ENCODE measurements at places on chromosomes 5 and 9.

GRCh38 chr9:117416856-117417255, 2.0 kb upstream of the ASTN2 start:
- no peaks in the 10 kb centered on the region for H3K36me3 ChIP-seq
- H3K4me1 ChIP-seq = peaks cover 14% of the 10 kb centered on the region
- H3K27ac ChIP-seq = no peak overlapping the region
- no peak overlapping the region for H3K4me3 ChIP-seq

DNA sequence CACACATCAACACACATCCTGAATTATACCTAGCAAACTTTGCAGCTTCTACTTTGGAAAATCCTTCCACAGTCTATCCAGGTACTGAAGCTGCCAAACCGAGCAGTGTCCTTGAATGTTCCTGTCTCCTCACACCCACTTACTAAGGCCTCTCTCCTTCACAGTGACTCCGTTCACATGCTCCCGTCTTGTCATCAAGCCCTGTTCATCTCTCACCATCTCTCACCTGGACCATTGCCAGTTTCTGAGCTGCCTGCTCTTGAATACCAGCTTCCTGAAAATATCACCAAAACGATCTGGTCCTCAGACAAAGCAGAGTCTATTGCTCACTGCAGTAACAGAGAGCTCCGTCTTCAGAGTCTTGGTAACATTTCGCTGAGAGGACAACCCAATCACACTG, 57.4 kb downstream of the GCNT1 start:
- H3K27me3 ChIP-seq = no peaks in the 10 kb centered on the region
- H3K36me3 ChIP-seq = no peaks in the 10 kb centered on the region
- peaks cover 11% of the 10 kb centered on the region for H3K4me1 ChIP-seq
- no peak for DNase-seq
- no peak overlapping the region for H3K27ac ChIP-seq

DNA sequence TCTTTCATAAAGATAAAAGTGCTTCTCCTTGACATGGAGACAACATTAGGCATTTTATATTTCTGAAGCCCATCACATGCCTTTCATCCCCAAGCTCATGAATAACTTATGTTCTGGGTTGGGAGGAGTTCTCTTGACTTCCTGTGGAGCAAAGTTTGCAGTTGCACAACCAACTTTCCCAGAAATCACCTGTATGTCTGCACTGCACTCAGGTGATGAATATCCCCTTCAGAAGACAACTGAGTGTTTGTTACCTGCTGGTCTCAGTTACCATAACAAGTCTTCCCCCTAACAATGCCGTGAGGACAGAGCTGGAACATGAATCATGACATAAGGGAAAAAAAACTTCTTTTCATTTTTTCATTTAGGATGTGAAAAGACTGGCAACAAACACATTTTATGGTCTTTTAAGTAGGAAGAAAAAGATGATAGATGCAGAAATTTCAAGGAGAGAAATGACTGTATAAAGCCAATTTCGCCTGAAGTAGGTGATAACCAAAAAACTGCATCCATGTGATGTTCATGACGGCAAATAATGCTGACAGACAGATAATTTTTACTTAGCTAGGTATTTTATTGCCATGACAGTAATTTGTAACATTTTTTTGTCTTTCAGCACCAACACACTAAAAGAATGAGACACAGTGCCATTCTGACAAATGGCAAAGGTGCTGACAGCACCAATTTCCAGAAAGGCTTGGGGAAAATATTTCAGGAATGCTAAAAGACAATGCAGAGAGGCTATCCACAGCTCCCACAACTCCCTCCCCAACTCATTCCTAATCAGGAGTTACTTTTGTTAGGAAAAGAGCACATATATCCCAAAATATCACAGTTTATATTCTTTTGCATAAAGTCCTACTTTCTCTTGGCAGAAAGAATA, 656.3 kb downstream of the PRELID2 start:
- H3K4me3 ChIP-seq = no peak overlapping the region
- no peaks in the 10 kb centered on the region for H3K36me3 ChIP-seq
- peaks cover 60% of the 10 kb centered on the region for H3K4me1 ChIP-seq
- peak overlapping the region; percentile 76 for H3K27ac ChIP-seq

- H3K4me1 ChIP-seq = peaks cover 38% of the 10 kb centered on the region
- H3K27ac ChIP-seq = no peak overlapping the region
- H3K27me3 ChIP-seq = no peaks in the 10 kb centered on the region
- peaks cover 34% of the 10 kb centered on the region for H3K36me3 ChIP-seq
Measured at GRCh38 chr9:129929496-129930125, 94.4 kb downstream of the USP20 start.

DNA sequence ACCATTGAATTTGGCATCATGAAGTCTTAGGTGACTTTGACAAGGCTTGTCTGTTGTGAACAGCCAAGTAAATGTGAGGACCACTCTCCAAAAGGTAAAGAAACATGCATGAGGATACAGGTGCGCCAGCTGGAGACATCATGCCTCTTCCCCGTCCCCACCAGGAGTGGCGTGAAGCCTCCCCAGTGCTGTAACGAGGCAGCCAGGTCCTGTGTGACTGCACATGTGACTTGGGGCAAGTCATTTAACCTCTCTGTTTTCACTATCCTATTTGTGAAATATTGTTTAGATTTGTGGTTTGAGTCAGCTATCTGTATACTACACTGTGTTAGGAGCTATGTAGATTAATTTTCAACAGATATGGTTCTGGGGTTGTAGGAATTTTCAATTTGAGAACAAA, 65.0 kb downstream of the DOCK8 start:
- H3K27me3 ChIP-seq = no peaks in the 10 kb centered on the region
- no peak for DNase-seq

GRCh38 chr5:129977810-129978209, 73.5 kb downstream of the CHSY3 start:
- H3K36me3 ChIP-seq = no peaks in the 10 kb centered on the region
- no peaks in the 10 kb centered on the region for H3K27me3 ChIP-seq

DNA sequence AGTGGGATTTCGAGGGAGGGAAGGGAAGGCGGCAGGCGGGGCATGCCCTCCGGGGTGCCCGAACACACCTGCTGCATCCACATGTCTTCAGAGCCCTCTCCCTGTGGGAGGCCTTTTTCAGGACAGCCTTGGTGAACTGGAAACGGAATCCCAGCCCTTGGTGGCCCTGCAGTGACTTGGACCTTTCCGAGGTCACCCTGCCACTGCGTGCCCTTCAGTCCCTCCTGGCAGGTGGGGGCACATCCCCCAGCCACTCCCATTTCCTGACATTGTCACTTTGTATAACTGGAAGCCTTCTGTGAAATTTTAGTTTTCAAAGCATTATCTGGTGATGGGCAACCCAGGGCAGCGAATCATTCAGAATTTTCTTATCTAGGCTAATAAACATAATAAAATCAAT, 11.0 kb upstream of the AHRR start:
- peaks cover 45% of the 10 kb centered on the region for H3K36me3 ChIP-seq
- no peak overlapping the region for H3K27ac ChIP-seq
- DNase-seq = no peak

Measured in SJSA1 (cell line).